ENCODE measurements at places on chromosomes 12 and 14.

- no peak for DNase-seq
These were observed 25.1 kb downstream of the CDK17 start for GRCh38 chr12:96375170-96375569.

DNA sequence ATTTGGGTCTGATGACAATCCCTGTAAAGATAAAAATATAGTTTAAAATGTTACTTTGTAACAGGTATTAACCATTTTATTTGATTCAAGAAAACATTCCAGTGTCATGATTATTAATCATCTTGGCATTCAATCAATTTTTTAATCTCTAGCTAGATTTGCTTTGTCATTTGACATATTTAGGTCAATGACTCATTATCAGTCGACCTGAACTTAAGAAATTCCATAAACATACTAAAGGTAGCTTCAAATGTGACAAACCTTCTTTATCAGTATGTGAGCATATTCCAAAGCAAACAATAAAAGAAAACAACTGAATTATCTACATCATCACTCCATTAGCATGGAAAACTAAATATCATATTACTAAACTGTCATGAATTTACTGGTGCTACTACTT, 50.8 kb upstream of the CDKL1 start:
- DNase-seq, result no peak

GRCh38 chr12:65533177-65533883, 254.8 kb downstream of the MSRB3 start:
- DNase-seq, result no peak

DNA sequence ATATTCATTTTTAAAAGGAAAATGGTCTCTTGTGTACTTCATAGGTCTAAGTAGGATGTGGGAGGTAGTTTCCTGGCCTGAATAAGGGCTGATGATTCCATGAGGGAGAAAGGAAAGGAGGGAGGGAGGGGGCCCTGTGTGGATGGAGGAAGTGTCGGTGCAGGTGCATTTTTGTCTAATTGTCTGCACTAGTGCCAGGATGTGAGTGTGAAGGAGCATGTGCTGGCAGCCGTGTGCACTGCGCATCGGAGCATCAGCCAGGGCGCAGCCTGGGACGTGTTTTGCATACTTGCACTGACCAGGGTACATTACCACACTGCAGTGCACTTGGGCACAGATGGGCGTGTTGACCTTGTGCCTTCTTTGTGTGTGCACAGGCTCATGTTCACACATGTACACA, 29.2 kb downstream of the SMUG1 start:
- DNase-seq, result no peak

GRCh38 chr14:77158882-77159255, 17.3 kb upstream of the ZDHHC22 start:
- no peak for DNase-seq

- DNase-seq, result no peak
These were observed 1084.8 kb upstream of the ATXN7L3B start for GRCh38 chr12:73452672-73453469.

DNA sequence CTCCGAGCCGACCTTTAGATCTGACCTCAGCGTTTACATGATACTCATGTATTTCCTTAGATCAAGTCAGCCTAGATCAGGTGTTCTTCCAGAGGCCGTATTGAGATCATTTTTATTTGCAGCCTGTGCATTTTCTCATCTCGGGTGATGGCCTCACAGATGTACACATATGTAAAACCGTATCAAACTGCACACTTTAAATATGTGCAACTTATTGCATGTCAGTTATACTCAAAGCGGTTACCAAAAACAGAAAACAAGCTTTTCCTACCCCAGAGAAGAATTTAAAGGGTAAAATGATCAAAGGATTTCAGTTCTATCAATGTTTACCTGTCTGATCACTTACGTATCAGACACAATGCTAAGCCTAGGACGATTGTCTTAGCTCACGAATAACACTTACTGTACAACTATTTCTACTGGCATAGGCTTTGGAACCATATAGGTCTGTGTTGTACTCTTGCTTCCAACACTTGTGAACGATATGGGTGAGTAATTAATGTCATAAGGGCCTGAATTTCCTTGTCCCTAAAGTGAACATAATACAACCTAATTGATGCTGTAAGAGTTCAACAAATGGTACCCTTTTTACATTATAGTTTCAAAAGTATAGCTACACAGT, 628 bp upstream of the LLPH start:
- no peak for DNase-seq

DNA sequence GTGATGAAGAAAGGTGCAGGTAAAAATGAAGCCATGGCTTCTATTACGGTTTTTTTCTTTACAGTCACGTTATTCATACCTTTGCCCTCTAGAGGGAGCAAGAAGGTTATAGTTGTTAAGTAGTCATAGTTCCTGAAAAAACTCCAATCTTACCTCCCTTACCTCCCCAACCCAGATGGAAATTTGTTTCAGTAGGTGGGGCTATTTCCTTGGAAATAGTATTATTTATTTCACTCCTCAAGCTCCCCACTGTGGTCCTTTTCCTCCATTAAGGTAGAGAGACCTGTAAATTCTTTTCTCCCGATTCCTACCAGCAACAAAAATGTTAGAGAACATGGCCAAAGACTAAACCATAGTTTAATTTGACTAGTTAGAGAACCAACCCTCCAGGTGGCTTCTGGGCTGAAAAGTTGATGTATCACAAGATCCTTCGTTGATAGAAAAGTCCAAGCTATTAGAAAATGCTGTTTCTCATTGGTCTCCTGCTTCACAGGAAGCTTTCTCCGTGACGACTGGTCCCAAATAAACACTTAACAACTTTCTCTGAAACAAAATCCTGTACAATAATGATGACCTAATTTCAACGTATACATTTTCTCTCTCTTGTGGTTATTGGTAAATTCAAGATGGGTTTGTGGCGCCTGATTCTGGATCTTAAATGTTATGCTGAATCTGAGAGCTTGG, 43.5 kb downstream of the TMX1 start:
- DNase-seq, result peak; percentile 52

DNA sequence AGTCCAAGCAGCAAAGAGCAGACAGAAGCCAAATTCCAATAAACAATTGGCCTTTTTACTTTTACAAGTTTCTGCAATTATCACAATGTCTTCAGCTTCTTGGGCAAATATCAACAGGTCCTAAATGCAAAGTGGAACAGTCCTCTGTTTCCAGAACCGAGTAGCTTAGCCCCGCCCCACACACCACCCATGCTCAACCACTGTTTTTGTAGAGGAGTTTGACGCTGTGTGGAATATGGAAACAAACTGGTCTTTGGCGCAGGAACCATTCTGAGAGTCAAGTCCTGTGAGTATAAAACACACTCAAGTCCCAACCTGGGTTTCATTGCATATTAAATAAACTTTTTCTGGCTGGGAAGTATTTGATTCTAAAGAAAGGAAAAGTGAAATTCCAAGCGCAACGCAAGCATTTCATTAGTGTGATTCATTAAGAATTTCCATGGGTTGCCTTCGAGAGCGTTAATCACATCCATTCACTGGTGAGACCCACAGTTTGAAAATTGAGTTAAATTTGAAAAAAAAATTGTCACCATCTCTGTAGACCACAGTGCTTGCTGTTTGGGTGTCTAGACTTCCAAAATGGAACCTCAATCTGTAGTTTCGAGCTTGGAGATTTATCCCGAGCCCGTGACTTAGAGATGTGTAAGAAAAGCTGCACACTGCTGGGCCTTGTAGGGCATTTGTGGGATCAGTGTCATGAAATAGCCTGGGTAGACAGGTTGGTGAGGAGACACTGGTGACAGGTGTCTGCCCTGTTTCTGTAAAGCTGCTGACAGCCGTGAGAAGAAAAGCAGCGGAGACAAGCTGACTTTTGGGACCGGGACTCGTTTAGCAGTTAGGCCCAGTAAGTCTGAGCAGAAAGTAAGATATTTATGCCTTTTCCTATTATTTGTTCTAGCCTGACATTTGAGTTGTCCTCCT, 96.1 kb downstream of the DAD1 start:
- DNase-seq, result no peak
